ENCODE measurements at places on chromosomes 5 and 9.

GRCh38 chr5:16902846-16903245 lies 33.2 kb downstream of the MYO10 start:
- no peak for DNase-seq

GRCh38 chr9:126000731-126001580 lies 253.8 kb downstream of the PBX3 start:
- DNase-seq = no peak

- no peak for DNase-seq
These were observed 3.8 kb downstream of the CDH9 start for GRCh38 chr5:27034565-27034964.

GRCh38 chr5:67015541-67016191 lies 180.9 kb downstream of the CD180 start:
- DNase-seq = no peak

DNA sequence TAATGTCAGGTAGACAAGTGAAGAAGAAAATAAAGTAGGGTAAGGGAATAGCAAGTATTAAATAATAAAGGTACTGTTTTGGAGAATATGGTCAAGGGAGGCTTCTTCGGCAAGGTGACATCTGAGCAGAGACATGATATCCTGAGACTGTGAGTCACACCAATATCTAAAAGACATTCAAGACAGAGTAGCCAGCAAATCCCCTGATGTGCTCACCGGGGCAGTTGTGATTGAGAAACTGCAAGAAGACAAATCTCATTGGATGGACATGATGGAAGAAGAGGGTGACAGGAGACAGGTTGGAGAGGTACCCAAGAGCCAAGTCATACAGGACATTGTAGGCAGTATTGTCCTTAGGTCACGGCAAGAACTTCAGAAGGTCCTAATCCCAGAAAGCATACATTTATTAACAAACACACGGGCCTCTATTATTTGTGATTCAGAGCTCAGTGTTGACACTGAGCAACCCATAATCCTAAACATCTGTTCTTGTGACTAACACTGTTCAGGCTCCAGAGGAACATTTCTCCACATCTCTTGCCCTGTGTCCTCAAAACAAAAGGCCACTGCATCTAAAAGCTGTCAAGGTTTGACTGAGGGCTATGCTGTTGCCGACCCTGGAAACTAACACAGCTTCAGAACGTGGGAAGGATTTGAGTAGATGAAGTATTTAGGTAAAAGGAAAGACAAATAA lies 258.7 kb upstream of the CLINT1 start:
- no peak for DNase-seq

DNA sequence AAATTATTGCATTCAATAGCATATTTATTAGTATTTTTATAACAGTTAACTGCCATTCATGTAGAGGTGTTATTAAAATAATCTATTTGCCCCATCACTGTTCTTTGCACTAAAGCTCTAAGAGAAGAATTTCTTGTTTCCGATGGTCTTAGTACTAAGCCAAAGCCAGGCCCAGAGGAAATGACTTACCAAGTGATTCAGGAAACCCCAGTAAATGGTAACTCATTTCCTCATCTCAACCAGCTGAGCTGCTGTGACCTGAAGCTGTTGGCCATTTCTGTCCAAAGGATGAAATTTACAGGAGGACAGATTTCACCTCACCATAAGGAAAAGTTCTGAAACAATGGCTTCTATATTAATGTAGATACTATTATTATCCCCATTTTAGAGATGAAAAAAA lies 117.0 kb downstream of the PIK3R1 start:
- no peak for DNase-seq

- no peak for DNase-seq
These were observed 12.6 kb downstream of the ZBTB5 start for GRCh38 chr9:37452611-37453010.

- no peak for DNase-seq
These were observed 265.2 kb downstream of the GADD45G start for GRCh38 chr9:89869793-89870580.

DNA sequence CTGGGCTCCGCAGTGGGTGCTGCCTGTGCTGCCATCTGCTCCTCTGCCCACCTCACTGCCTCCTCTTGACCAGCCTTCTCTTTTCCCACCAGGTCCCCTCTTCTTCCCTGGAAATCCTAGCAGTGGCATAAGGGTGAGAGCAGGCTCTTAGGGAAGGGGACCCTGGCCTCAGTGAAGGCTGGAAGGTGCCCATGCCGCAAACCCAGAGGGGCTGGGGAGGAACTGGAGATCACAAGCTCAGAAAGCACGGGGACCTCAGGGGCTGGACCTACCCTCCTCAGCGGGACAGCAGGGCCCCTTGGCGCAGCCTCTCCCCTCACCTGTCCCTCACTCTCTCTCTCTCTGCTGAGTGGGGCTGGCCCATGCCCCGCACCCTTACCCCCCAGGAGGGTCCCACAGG lies 144.4 kb upstream of the IRX2 start:
- DNase-seq = no peak

DNA sequence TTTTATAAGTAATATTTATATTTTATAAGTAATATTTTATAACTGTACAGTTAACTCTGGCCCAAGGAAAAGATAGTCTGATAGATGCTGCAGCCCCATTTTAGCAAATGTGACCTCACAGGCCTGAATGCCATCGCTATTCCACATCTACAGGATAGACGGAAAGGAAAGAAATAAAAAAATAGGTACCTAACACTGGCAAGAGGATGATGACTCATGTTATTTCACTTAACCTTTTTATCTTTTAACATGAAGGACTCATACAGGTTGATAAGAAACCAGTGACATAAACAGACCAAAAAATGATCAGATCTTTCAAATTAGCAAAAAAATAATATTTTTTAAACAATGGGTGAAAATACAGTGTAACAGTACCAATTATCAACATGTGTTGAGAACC lies 2.7 kb downstream of the CD274 start:
- DNase-seq = no peak

- no peak for DNase-seq
These were observed 74.3 kb downstream of the SLC44A1 start for GRCh38 chr9:105318729-105319191.

DNA sequence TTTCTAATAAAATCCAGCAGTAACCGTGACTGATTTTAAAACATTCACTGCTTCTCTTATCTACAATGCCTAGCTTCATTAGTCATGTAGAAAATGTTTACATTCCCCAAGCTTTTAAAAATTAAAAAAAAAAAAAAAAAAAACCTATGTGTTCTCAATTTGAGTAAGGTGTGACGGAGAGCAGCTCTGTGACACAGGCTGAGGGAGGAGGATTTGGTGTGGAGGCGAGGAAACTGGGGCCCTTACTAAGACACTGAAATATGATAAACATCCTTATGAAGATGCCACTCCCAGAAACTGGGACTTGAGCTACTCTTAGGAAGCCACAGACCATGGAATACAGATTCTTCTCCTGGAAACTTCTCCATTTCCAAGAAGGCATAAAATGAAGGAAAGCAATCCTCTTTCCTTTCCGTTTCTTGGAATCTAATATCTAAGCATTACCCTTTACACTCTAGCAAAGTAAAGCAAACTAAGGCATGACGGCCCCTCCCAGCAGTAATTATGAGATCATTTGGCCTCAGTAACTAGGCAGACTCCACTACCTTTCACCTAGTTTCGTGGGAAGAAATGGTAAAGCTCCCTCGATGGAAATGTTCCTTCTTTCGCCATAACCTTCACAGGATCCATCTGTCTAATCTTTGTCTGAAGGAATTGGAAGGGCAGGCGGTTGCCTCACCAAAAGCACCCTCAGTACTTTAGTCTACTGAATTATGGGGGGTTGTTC lies 23.5 kb downstream of the GRAMD2B start:
- DNase-seq = peak; percentile 60

- no peak for DNase-seq
These were observed 23.9 kb downstream of the SLC35A4 start for GRCh38 chr5:140588311-140589070.

DNA sequence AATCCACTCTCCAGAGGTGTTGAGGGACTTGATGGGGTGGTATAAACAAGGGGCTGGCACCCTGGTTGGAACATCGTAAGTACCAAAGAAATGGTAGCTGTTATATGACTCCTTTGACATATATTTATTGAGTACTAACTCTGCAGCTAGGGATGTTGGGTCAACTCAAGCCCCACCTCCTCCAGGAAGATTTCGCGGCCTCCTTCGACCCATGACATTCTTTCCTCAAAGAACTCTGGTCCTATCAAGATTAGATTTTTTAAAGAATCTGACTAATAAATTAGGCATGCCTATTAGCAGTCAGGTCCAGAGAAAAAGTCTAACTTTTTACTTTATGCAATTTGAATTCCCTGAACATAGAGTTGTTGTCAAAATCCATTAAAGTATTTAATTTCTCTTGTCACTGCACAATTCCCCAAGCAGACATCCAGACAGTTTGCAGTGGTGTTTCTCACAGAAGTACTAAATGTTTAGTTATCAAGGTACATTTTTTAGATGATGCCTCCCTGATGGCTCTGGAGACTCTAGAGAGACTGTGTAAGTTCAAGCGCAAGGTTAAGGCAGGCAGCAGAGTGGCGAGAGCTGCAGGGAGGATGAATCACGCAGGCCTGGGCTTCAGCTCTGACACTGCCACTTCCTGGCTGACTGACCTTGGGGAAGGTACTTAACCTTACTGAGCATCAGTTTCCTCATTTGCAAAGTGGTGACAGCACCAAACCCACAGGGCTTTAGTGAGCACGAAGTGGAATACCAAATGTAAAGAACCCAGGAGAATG lies 209.6 kb downstream of the TTLL11 start:
- no peak for DNase-seq

GRCh38 chr5:147388184-147389108 lies 121.4 kb downstream of the DPYSL3 start:
- no peak for DNase-seq

- DNase-seq = no peak
These were observed 44.4 kb downstream of the AK8 start for GRCh38 chr9:132833550-132834121.

- DNase-seq = no peak
These were observed 298.0 kb downstream of the NNT start for GRCh38 chr5:43900974-43901373.
